ENCODE measurements at places on chromosomes 12 and 14. TPM values are rescaled to one million over a fixed set of nuclear protein-coding genes. Genes with fewer than 3 reads are reported as not detected.

Gene KRT75
- 0.26 TPM for total RNA-seq

Gene SLC25A29
- total RNA-seq, result 8.9 TPM

Gene CAPZA3
- total RNA-seq, result not detected

Gene NANOG
- not detected for total RNA-seq

Gene RNASE7
- total RNA-seq, result not detected

Gene ENDOU
- not detected for total RNA-seq

Gene MORN3
- total RNA-seq, result 0.13 TPM

Gene C3AR1
- not detected for total RNA-seq

Gene C12orf54
- total RNA-seq, result not detected

Gene CCDC198
- total RNA-seq, result 1.9 TPM

Gene CLEC4E
- 0.59 TPM for total RNA-seq

Gene KITLG
- total RNA-seq, result 14.2 TPM

Gene HOXC6
- 4.4 TPM for total RNA-seq

Gene SLC7A8
- 0.82 TPM for total RNA-seq

Gene LRP1-AS
- not detected for total RNA-seq

Gene DNAH10
- 0.29 TPM for total RNA-seq

Gene RHNO1
- total RNA-seq, result 42.5 TPM

Gene TBPL2
- not detected for total RNA-seq

Gene C12orf50
- not detected for total RNA-seq

Gene NXPH4
- 5.1 TPM for total RNA-seq

Gene CCDC197
- total RNA-seq, result not detected

Gene PDE3A
- total RNA-seq, result 2.6 TPM

Gene TESPA1
- total RNA-seq, result not detected

Gene NAV3
- 4.3 TPM for total RNA-seq

Gene ATF7
- total RNA-seq, result 17.7 TPM

Gene KRT6C
- total RNA-seq, result not detected

Gene FICD
- 3.4 TPM for total RNA-seq

Gene CSAD
- total RNA-seq, result 7.6 TPM

Gene CLEC2B
- total RNA-seq, result 1.3 TPM

Gene OR4E2
- not detected for total RNA-seq

Gene SLC8A3
- total RNA-seq, result not detected

Gene KRAS
- 16.1 TPM for total RNA-seq

Gene RD3L
- total RNA-seq, result not detected

Gene CMTM5
- total RNA-seq, result not detected

Gene CMKLR1
- 0.05 TPM for total RNA-seq
